ENCODE measurements at places on chromosomes 13 and 19.

DNA sequence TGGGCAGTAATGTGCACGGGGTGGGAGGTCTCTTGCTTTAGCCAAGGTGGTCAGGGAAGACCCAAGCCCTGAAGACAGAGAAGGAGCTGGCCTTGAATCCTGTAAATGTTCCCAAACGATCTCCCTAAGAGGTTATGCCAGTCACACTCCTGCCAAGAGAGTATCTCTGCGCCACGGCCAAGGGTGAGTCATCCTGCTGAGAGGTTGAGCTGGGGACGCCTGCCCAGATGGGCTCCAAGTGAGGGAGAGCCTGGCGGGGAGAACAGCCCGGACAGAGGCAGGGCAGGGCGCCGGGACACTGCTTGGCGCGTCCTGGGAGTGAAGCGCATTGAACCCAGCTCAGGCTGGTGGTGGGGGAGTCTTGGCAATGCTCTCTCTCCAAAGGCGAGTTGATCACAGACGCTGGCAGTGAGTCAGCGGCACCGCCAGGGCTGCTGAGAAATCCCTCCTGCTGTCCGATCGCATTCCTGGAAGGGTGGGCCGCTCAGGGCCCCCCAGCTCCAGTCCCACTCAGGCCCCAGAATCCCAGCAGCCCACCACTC lies 16.4 kb downstream of the SULT2B1 start:
- no peak for DNase-seq

GRCh38 chr19:58393725-58394033 lies 1.8 kb upstream of the RNF225 start:
- DNase-seq, result no peak

GRCh38 chr19:19526581-19527370 lies 1.9 kb upstream of the YJEFN3 start:
- DNase-seq, result no peak

GRCh38 chr19:13234518-13234917 lies 84.3 kb downstream of the IER2 start:
- peak; percentile 20 for DNase-seq

GRCh38 chr13:76889254-76889653 lies 3.0 kb upstream of the KCTD12 start:
- no peak for DNase-seq

- no peak for DNase-seq
These were observed 31.3 kb downstream of the UBL3 start for GRCh38 chr13:29819143-29819542.

GRCh38 chr19:17394891-17395415 lies 957 bp upstream of the CCDC194 start:
- peak; percentile 33 for DNase-seq

- DNase-seq, result no peak
These were observed 10.0 kb downstream of the SYMPK start for GRCh38 chr19:45852983-45853382.

GRCh38 chr19:632579-633067 lies 714 bp downstream of the POLRMT start:
- DNase-seq, result peak; percentile 22

DNA sequence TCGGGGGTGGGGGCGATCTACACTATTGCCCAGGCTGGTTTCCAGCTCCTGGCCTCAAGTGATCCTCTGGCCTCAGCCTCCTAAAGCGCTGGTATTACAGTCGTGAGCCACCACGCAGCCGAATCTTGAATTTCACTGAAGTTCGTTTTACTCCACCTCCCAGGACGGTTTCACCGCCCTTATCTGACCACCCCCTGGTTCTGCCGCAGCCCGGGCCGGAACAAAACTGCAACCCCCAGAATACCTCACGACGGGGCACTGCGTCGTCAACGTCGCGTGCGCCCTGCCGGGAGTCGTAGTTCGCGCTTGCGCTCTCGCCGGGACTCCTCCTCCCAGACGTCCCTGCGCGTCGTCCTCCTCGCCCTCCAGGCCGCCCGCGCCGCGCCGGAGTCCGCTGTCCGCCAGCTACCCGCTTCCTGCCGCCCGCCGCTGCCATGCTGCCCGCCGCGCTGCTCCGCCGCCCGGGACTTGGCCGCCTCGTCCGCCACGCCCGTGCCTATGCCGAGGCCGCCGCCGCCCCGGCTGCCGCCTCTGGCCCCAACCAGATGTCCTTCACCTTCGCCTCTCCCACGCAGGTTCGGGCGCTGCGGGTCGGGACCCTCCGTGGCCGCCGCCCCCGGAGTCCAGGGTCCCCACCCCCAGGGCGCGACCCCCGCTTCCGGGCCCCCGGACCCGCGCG lies at the start of gene ATP5F1D:
Gene ATP5F1D (plus strand): TSS at position 335 of the 679 bp plus-strand sequence. CDS start 100 bp downstream, at position 435.
- peak; percentile 78 for DNase-seq

- no peak for DNase-seq
These were observed 22.7 kb downstream of the FAM187B start for GRCh38 chr19:35205733-35206323.

GRCh38 chr19:50552540-50552939 lies 15.7 kb downstream of the LRRC4B start:
- no peak for DNase-seq

- no peak for DNase-seq
These were observed 137.3 kb downstream of the KDM4B start for GRCh38 chr19:5106191-5106726.

DNA sequence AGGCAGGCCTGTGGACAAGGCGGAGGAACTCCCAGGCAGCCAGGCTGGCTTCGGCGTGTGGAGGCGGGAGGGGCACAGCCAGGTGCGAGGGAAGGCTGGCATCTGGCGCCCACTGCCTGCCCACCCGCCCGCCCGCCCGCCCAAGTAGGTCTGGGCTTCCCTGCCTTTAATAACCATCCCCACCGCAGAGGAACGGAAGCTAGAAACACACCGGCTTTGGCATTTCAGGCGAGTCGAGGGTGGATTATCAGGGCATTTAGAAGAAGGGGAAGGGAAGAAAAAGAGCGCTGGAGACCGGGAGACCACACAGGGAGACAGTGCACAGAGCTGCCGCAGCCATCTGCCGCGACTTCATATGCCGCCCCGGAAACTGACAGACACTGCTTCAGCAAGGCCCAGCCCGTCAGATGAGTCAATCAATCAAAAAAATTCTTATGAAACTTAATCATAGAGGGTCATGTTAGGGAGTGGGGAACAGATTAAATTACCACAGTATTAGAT lies 199.7 kb downstream of the TSHZ3 start:
- DNase-seq, result no peak

GRCh38 chr13:98853771-98854221 lies 101.3 kb upstream of the SLC15A1 start:
- peak; percentile 7 for DNase-seq

- no peak for DNase-seq
These were observed 11.7 kb downstream of the LCP1 start for GRCh38 chr13:46170268-46170667.

- no peak for DNase-seq
These were observed 162.5 kb upstream of the TSHZ3 start for GRCh38 chr19:31511696-31512095.

GRCh38 chr13:25218019-25218418 lies 45.9 kb upstream of the AMER2 start:
- no peak for DNase-seq

DNA sequence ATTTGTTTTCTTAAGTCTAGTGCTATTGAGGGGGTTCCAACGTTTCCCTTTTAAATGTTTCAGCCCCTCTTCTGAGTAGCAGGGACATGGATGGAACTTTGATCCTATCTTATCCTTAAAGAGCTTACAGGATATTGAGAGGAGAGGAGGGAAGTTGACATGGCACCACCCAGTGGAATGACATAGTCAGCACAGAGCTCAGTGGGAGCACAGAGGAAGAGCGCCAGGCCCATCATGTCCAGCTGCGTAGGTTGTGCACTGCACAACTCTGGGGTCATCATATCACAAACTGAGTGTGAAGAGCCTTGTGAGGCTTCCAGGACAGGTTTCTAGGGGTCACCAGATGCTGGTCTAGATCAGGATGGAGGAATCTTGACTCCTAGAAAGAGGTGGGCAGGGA lies 4.6 kb upstream of the CDC42EP5 start:
- no peak for DNase-seq

GRCh38 chr19:33806434-33806881 lies 9.8 kb downstream of the KCTD15 start:
- DNase-seq, result no peak

GRCh38 chr13:75647126-75647784 lies 11.1 kb downstream of the LMO7 start:
- no peak for DNase-seq

GRCh38 chr13:101529422-101529821 lies 76.9 kb downstream of the ITGBL1 start:
- DNase-seq, result no peak

- no peak for DNase-seq
These were observed 73.9 kb downstream of the TNFRSF19 start for GRCh38 chr13:23644126-23644419.

- no peak for DNase-seq
These were observed 57.3 kb upstream of the UBL3 start for GRCh38 chr13:29907670-29908069.

DNA sequence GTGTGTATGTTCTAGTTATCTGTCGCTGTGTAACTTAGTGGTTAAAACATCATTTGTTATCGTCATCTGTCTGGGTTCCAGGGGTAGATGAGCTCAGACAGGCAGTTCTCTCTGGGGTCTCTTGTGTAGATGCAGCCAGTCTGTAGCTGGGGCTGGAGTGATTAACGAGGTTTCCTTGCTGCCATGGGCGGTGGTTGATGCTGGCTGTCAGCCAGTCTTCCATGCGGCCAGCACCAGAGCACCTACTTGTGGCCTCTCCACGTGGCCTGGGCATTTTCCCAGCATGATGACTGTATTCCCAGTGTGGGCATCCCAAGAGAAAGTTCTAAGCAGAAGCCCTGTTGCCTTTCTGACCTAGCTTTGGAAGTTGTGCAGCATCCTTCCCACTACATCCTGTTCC lies 10.7 kb downstream of the ERCC5 start:
- DNase-seq, result no peak

- DNase-seq, result no peak
These were observed 86.6 kb downstream of the SLC7A1 start for GRCh38 chr13:29508876-29509252.

- DNase-seq, result no peak
These were observed 95.2 kb upstream of the CLDN10 start for GRCh38 chr13:95457294-95457693.

GRCh38 chr13:53743906-53744305 lies 715.3 kb downstream of the OLFM4 start:
- no peak for DNase-seq

DNA sequence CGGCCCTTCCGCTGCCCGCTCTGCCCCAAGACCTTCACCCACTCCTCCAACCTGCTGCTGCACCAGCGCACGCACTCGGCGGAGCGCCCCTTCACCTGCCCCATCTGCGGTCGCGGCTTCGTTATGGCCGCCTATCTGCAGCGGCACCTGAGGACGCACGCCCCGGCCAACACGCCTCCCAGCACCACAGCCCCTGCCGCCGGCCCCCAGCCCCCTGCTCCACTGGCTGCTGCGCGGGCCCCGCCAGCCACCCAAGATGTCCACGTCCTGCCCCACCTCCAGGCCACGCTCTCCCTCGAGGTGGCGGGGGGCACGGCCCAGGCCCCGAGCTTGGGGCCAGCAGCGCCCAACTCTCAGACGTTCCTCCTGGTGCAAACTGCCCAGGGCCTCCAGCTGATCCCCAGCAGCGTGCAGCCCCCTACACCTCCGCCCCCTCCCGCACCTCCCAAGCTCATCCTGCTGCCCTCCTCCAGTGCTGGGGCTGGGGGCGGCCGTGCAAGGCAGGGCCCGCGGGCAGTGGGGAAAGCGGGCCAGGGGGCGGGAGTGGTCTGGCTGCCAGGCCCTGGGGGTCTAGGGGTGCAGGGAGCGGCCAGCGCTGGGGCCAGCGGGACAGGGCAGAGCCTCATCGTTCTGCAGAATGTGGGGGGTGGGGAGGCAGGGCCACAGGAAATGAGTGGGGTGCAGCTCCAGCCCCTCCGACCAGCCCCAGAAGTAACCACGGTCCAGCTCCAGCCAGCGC lies 1.9 kb upstream of the NAT14 start:
- no peak for DNase-seq

- no peak for DNase-seq
These were observed 13.3 kb upstream of the MKNK2 start for GRCh38 chr19:2064395-2064787.

GRCh38 chr19:10219678-10220077 lies 11.5 kb downstream of the S1PR2 start:
- DNase-seq, result no peak
